ENCODE measurements at places on chromosomes 5 and 9. TPM values are rescaled to one million over a fixed set of nuclear protein-coding genes. Genes with fewer than 3 reads are reported as not detected.
A peak's percentile ranks its signal among the peaks of the same experiment; 100 is the strongest.

GRCh38 chr9:69719983-69720382 is 39.8 kb downstream of the PTAR1 start:
- DNase-seq, result no peak

The CDH6 gene
- total RNA-seq, result 16.0 TPM

The ANXA1 gene
- total RNA-seq, result 12.0 TPM

GRCh38 chr9:83724436-83724835 is 16.7 kb upstream of the UBQLN1 start:
- no peak for DNase-seq

GRCh38 chr5:64727150-64727549 is 36.8 kb downstream of the SHISAL2B start:
- no peak for DNase-seq

- DNase-seq, result no peak
Measured at GRCh38 chr9:1929722-1930244, 85.4 kb upstream of the SMARCA2 start.

- no peak for DNase-seq
Measured at GRCh38 chr9:106019039-106019680, 324.8 kb downstream of the TMEM38B start.

The SLC28A3 gene
- total RNA-seq, result 2.6 TPM

DNA sequence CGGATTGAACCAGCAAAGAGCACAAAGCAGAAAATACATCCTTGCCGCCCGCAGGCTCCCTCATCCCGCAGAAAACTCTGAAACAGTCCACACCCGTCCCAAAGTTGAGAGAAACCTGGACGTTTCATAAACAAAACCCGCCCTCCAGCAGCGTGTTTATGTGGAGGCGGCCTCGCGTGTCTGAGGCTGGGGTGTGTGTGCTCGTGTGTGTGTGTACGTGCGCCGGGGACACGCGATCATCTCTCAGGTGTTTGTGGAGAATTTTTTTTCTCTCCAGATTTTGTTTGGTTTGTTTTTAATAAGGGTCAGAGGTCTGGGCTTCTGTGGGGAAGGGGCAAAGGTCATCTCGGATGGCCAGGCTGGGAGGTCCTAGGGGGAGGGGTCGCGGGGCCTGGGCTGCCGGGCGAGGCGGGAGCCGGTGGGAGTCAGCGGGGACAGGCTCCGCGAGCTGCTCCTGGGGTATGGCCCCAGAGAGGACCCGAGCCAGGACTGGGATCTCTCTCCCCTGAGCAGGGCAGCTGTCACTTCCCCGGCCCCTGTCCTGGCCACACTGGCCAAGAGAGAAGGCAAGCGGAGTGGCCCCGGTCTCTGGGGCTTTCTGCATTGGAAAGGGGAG is 206.4 kb downstream of the C9orf50 start:
- DNase-seq, result peak; percentile 81

- no peak for DNase-seq
Measured at GRCh38 chr9:69822116-69822750, 1.6 kb downstream of the CFAP95 start.

The PRPF4 gene
- total RNA-seq, result 38.6 TPM

The ZSWIM6 gene
- total RNA-seq, result 10.7 TPM

DNA sequence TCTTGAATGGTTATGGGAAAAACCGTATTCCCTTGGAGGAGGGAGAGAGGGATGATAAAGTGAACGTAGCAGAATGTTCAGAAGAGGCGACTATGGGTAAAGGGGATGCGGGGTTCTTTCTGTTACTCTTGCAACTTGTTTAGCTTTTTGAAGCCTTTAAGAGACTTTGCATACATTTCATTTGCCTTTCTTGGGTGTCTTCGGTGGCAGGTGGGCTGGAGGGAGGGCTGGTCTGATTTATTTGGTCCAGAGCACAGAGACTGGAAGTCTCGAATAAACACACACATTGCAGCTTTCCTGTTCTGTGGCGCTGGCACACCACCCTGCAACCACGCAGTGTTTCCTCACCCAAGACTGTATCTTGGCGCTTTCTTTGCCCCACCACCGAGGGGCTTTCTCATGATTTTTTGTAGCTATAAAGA is 23.2 kb downstream of the TTF1 start:
- no peak for DNase-seq

DNA sequence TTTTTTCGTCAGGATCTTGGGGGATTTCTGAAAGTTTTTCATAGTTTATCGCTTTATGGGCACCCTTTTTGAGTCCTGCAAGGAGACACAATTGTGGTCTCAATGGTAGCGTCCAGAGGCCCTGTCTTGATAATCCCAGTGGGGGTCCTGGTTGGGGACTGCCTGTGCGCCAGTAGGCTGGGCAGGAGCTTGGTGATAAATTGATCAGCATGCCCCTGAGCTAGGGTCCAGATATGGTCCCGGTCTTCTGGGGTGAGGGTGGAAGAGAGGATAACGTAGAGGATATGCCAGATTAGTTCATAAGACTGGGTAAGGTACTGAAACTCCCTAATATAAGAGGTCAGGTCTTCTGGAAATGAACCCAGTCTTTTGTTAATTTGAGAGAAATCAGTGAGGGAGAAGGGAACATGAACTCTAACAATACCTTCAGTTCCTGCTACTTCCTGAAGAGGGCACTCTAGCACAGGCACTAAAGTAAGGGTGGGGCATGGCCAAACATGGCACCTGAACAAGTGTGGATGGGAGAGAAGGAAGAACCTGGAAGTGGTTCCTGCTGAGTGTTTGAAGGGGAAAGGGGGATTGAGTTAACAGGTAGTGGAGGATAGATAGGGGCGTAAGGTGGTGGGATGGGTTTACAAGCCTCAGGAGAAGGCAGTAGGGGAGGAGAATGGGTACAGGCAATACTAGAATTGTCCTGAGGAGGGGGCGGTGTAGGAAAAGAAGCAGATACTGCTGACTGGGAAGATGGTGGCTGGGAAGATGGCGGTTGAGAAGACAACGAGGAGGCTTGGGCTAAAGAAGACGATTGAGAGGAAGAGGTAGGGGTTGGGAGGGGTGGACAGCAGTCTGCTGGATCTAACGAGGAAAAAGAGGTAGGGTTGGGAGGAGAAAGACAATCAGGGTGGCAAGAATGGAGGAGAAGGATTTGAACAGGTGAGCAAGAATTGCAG is 33.8 kb upstream of the ANXA2R start:
- DNase-seq, result peak; percentile 69

DNA sequence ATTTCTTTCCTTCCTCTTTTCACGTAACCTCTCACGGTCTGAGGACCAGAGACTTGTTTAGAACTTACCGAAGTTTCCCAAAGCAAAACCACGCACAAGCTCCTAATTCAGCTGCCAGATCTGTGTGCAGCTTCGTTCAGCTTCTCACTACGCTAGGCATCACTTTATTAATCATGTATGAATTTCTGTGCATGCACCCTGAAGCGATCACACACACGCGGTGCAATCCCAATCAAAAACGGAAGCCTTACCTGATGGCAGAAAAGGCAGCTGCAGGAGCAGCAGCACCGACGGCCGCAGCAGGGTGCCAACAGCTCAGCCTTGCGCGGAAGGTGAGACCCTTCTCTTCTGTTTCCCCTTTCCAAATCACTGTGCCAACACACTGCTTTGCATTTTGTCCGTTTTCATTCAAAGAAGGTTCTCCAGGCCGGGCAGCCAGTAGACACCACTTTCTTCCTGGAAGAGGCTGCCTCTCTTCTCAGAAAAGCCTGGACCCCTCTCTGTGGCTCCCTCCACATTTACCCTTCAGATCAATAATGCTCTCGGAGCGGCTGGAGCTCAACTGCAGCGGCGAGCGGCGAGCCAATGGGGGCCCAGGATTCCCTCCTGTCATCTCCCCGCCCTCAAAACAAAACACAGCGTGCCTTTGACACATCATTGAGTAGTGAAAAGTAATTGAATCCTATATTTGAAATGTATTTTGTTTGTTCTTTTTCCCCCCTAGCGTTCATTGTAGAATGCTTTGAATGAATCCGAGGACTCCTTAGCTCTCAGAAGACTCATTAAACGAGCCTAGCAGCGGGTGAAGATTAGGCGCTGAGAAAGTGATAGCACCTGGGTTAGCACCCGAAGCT is at the start of gene CDH12:
Gene CDH12 (minus strand): TSS at position 538 of the 854 bp plus-strand sequence.
- no peak for DNase-seq

The N4BP3 gene
- total RNA-seq, result 2.9 TPM

- DNase-seq, result no peak
Measured at GRCh38 chr9:33633636-33634035, 109.6 kb downstream of the ANKRD18B start.

DNA sequence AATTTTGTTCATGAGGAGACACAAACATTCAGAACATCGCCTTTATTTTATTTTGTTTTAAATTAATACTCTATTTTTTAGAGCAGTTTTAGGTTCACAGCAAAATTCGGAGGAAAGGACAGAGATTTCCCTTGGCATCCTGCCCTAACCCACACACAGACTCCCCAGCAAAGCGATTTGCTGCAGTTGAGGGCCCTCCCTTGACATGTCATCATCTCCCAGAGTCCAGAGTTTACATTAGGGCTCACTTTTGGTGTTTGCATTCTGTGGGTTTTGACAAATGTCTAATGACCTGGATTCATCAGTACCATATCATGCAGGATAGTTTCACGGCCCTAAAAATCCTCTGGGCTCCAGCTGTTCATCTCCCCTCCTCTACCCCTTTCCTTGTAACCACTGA is 33.6 kb upstream of the COL5A1 start:
- DNase-seq, result no peak

DNA sequence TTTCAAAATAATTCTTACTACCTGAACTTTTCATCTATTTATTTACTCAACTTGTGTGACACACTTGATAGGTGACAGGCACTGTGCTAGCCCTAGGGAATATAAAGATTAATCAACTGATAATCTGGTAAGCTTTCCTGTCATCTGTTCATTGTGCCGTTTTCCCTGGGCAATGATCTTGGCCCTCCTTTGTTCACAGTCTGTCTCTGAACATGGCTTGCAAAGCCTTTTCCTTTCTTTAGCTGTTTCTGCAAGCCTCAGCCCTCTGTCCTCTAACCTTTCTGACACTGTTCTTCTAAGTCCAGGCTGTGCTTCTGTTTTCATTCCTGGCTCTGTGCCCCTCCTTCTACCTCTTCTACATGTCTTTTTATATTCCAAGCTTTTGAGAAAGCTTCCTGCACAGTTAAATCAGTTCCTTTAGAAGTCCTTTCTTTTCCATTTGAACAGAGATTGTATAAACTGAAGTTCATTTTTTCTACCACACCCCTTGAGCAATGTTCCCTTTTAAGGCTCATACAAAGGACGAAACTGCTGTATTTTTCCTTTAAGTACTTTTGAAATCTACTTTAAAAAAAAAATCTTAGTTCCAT is 803.0 kb upstream of the ZNF608 start:
- DNase-seq, result no peak

The GTF2H2 gene
- total RNA-seq, result 82.0 TPM

DNA sequence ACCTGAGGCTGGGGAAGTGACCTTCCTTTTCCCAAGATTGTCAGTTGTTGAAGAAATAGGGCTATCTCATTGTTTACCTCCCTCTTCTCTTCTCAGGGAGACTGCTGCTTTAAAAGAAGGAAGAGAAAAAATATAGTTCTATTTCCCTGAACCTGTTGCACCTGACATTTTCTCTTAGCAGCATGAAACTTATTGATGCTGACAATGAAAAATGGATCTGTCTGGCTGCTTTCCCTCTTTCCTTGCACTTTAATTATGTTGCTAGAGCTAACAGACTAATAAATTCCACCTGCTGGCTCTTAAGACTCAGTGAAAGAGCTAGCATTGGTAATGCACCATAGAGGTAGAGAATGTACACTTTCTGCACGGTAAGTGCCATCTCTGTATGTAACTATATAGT is 6.2 kb upstream of the CKMT2 start:
- DNase-seq, result no peak

The GPR151 gene
- not detected for total RNA-seq

DNA sequence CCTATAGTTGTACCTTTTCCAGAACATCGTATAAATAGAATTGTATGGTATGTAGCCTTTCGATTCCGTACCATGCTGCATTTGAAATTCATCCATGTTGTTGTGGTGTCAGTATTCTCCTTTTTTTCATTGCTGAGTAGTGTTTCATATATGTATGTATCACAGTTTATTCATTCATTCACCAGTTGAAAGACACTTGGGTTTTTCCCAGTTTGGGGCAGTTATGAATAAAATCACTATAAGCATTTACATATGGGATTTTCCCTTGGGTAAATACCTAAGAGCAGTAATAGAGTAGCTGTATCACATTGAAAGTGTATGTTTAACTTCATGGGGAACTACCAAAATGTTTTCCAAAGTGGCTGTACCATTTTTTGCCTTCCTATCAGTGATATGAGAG is 16.1 kb upstream of the FKTN start:
- no peak for DNase-seq

DNA sequence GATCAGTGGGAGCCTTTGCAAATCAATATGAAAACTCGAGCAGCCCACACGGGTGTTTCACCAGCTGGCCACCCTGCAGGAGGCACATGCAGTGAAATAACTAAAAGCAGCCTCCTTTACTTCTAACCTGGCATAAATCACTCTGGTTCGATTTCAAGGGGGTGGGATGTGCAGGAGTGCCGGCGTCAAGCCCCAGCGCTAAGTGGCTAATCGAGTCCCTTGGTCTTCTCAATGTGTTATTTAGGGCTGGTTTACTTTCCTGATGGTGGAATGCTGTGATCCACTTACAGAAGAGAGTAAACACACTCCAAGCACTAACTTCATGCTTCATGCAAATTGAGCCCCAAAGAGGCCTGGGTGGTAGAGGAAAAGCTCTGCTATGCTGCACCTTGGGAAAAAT is 109.4 kb downstream of the TMEM174 start:
- DNase-seq, result no peak

GRCh38 chr5:169838688-169839087 is 141.6 kb downstream of the INSYN2B start:
- no peak for DNase-seq

DNA sequence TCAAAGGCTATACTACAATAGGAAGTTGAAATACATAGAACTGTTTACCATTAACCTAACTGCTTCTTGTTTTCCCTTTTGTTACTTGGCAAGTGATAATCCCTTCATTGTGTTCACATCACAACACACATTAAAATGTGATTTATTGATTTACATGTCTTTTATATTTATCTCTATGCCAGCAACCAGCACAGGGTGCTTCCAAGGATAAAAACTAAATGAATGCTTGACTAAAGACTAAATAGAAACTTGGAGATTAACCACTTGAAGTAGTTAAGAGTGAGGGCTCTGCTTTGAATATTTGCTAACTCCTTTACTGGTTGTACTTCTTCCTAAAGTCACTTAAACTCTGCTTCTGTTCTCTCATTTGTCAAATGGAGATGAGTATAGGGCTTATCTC is 1730.6 kb downstream of the EFNA5 start:
- DNase-seq, result no peak

The AJM1 gene
- 3.6 TPM for total RNA-seq

The PCDHB14 gene
- total RNA-seq, result 0.44 TPM

GRCh38 chr5:124234022-124234769 is 512.2 kb downstream of the ZNF608 start:
- no peak for DNase-seq

All from Caco-2 (cell line).